Activated T-helper 1 cell treated with anti-CD3 and anti-CD28 coated beads, Interleukin-2, amount 50 U/mL, for 16 hours (primary cell): ENCODE measurements at places on chromosomes 16 and 17.

DNA sequence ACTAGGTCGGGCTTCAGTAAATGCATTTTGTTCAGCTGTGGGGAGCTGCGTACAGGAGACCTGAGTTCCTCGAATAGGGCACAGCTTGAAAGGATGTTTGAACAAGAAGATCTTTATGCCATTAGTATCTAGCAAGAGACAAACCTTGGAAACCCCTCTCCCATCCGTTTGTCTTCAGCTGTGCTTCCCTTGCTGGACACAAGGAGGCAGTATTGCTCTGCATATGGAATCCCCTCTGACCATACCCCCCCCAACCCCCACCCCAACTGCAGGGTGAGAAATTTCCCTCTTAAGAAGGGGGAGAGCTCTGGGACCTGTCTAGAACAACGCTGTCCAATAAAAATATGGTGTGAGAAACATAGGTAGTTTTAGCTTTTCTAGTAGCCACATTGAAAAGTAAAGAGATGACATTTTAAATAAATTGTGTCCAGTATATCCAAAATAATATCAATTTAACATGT is 1.6 kb downstream of the MRM1 start:
- DNase-seq: peak; percentile 44

- DNase-seq: no peak
These were observed 14.1 kb upstream of the DNAH17 start for GRCh38 chr17:78591263-78591671.

DNA sequence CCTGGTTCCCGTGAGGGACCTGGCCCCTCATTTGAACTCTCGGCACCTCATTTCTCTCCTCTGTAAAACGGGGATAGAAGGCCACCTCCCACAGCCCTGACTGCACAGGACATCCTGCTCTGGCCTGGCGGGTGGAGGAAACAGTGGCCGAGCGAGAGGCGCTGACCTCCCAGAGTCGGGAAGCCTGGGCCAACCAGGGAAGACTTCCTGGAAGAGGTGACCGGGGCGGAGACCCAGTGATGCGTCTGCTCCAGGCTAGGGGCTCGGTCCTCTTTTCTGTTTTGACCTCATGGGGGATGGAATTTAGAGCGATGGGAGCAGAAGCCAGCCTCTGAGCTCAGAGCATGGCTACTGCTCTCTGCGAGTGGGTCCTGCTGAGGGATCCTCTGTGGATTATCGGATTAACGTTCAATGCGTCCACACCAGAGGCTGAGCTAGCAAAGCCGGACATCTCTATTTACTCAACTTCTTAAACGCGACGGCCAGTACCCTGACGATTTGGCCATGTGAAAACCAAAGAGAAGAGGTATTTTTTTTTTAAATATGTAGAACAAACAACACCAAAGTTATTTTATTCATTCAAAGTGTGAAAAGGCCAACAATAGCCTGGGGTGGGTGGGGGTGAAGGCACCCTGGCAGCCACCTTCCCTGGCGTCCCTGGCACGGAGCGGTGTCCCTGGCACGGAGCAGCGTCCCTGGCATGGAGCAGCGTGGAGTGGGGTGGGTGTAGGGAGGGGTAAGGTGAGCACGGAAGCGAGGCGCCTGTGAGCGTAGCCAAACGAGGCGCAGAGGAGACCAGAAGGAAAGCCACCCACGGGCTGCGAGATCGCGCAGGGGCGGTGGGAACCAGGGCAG is 9.2 kb upstream of the MSLN start:
- no peak for DNase-seq

GRCh38 chr16:13021996-13022395 is 120.6 kb downstream of the SHISA9 start:
- DNase-seq: no peak

DNA sequence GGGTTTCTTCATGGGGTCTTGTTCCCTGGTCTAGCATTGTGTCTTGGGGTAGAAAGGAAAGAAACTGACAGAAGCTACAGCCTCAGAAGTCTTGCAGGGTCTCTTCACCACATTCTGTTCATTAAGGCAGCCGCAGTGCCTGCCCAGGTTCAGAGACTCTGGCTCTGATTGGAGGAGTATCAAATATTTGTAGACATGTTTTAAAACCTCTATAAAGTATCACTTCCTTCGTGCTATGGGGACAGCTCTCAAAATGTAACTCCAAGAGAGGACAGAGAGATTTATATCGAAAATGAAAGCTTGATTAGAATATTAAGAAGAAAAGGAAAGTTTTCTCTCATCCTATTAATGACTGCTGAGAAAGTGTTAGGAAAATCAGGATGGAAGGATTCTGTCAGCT is 107.0 kb upstream of the CACNG3 start:
- DNase-seq: no peak

DNA sequence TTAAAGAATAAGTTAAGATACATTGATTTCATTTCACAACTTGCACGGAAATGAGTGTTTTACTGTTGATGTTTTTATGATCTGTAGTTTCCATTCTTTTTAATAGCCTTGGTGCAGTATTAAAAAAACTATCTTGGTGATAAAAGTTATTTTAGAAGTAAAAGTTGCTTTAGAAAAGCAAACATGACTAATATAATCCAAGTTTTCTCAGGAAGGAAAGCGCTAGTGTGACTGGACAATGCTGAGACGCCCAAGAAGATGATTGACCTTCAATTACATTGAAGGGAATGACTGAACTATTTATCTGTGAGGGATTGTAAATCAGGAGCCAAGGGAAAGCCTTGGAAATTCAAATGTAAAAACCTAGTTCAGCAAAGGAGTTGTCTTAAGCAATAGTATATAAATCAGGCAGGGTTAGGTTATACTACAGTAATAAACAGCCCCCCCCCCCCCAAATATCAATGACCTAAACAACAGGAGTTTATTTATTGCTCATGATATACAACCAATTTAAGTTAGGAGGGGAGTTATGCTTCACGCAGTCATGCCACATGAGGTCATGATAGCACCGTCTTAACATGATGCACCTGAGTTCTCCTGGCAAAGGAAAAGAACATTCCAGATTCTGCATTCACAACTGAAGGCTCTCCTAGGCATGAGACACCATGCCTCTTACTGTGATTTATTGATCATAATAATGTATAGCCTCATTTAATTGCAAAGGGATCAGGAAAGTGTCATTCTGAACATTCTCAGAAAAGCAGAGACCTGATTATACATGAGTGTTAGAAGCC is 443.8 kb downstream of the CDH13 start:
- DNase-seq: no peak

DNA sequence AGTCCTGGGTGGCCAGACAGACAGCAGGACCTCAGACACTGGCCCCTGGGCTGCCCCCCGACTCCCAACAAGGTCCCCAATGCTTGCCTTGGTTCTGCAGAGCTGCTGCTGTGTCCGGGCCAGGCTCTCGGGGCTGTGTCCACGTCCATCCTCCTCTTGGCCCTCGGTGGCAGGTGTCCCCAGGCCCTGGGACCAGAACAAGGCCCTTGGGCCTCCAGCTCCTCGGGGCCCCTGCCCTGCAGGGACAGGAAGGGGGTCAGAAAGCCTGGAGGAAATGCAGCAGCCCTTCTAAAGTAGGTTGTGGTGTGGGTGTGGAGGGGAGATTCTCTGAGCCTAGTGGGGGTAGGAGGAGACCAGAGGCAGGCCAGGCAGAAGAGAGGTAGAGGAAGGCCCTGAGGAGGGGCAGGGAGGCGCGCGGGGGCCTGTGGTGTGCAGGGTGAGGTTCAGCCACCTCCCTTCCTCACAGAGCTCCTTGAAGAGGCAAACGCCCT is 2.5 kb upstream of the AXIN1 start:
- DNase-seq: no peak

- DNase-seq: no peak
These were observed 63.0 kb upstream of the PVALEF start for GRCh38 chr17:81102352-81102751.

DNA sequence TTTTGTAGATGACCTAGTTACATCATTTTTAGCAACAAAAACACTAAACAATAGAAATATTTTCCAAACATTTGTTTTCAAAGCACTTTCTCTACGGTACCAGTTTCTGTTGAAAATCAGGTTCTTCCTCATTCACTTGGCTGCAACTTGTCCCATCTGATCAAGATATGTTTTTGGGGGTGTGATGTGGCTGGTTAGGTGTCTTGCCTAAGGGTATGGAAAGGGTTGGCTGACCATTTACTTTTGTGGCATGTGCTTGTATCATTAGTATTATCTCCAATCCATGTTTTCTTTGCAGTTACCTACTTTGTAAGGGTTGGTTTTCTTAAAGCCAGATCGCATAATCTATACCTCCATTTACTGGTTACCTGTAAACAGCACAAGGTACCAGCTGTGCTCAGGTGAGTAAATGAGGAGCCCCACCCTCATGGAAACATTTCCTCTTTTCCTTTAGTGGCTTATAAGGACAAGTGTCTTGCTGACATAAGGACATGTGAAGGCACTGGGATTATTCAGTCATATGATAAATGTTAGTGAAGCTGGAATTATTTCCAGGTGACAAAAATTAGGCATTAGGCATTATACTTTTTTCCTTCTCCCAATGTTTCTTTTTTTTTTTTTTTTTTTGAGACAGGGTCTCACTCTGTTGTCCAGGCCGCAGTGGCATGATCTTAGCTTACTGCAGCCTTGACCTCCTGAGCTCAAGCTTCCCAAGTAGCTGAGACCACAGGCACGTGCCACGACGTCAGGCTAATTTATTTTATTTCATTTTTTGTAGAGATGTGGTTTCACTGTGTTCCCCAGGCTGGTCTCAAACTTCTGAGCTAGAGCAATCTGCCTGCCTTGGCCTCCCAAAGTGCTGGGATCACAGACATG is 162.0 kb downstream of the CCDC182 start:
- DNase-seq: no peak

- DNase-seq: no peak
These were observed 85.6 kb upstream of the NOL11 start for GRCh38 chr17:67632141-67632540.

DNA sequence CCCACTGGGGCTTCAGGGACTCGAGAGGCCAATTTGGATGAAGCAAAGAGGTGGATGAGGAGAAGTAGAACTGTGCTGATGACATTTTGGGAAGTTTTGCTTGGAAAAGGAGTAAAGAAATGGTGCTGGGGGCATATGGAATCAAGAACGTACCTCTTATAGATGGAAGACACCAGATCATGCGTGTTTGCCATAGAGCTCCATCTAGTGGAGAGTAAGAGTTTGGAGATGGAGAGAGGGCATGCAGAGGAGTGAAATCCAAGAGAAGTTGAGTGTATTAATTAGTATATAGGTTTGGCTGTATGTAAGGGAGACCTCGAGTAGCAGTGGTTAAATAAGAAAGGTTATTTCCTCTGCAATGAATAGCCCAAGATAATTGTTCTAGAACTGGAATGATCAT is 56.0 kb downstream of the SHISA6 start:
- DNase-seq: no peak
